Esophagus squamous epithelium (tissue), 5 donors: ENCODE measurements at places on chromosomes 4 and X. TPM values are rescaled to one million over a fixed set of nuclear protein-coding genes. Genes with fewer than 3 reads are reported as not detected.
A peak's percentile ranks its signal among the peaks of the same experiment; 100 is the strongest.

- H3K27me3 ChIP-seq, result no peaks in the 10 kb centered on the region
- H3K27ac ChIP-seq, result peak overlapping the region; percentile 87
- no peak for DNase-seq
- H3K4me3 ChIP-seq, result no peak overlapping the region
- H3K36me3 ChIP-seq, result no peaks in the 10 kb centered on the region
These were observed 105.6 kb upstream of the PGRMC2 start for GRCh38 chr4:128393101-128393704.

DNA sequence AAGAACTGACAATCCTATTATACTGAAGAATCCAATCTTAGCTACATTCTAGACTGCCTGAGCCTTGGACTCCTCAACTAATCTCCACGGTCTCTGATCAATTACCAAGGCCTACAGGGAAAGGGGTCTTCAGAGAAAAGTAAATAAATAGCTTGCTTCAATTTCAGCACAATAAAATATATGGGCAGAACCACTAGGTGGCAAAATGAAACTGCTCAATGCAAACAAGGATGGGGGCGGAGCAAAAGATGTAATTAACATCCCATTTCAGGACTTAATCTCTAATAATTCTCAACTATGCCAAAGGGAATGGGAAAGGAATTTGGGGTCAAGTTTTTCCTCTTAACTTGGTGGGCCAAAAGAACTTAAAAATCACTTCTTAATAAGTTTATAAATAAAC, 78.4 kb upstream of the MAP3K15 start:
- no peaks in the 10 kb centered on the region for H3K27me3 ChIP-seq
- DNase-seq, result no peak
- no peaks in the 10 kb centered on the region for H3K36me3 ChIP-seq
- H3K27ac ChIP-seq, result no peak overlapping the region
- H3K4me1 ChIP-seq, result peaks cover 4% of the 10 kb centered on the region

DNA sequence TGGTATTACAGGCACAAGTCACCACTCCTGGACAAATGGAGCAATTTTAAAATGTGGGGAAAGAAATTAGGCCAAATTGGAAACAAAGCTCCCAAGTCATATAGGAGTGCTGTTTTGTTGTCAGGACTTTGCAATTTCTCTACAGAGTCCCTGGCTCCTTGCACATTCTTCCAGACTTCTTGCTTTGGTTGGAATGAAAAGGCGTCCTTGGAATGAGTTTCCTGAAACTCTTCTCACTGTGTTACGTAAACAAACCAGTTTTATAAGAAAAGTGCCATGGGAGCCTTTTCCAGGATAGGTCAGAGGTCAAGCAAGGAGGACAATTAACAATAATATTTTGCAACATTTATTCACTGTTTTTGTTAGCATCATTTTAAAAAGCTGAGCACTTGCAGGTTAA, 32.4 kb upstream of the KIT start:
- H3K4me1 ChIP-seq, result no peaks in the 10 kb centered on the region
- no peak overlapping the region for H3K27ac ChIP-seq
- no peaks in the 10 kb centered on the region for H3K36me3 ChIP-seq
- H3K4me3 ChIP-seq, result no peak overlapping the region
- H3K27me3 ChIP-seq, result no peaks in the 10 kb centered on the region

- no peaks in the 10 kb centered on the region for H3K36me3 ChIP-seq
- no peaks in the 10 kb centered on the region for H3K27me3 ChIP-seq
- peaks cover 13% of the 10 kb centered on the region for H3K4me1 ChIP-seq
- H3K4me3 ChIP-seq, result peak overlapping the region; percentile 6
These were observed 13.6 kb upstream of the HELT start for GRCh38 chr4:185004562-185005218.

- peak overlapping the region; percentile 30 for H3K27ac ChIP-seq
- H3K36me3 ChIP-seq, result no peaks in the 10 kb centered on the region
- H3K4me1 ChIP-seq, result no peaks in the 10 kb centered on the region
- DNase-seq, result no peak
- H3K4me3 ChIP-seq, result no peak overlapping the region
These were observed 41.9 kb downstream of the TNIP2 start for GRCh38 chr4:2714061-2714770.

DNA sequence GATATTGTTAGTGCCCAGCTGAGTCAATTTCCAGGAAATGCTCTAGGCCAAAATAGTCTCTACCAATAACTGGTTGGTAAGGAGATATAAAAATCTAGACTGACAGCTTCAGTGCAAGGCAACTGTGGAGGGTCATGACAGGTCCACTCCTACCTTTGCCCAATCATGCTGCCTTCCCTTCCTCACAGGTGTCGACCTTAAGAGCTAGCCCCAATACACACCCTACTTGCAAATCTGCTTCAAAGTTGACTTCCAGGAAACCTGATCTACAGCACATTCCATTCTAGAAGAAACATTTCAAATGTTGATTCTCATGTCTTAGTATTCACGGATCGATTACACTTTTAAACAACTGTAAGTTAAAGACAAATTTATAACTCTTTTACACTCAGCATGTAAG, 1455.5 kb downstream of the TECRL start:
- H3K27me3 ChIP-seq, result no peaks in the 10 kb centered on the region
- no peaks in the 10 kb centered on the region for H3K4me1 ChIP-seq
- H3K4me3 ChIP-seq, result no peak overlapping the region
- H3K36me3 ChIP-seq, result no peaks in the 10 kb centered on the region
- DNase-seq, result no peak

DNA sequence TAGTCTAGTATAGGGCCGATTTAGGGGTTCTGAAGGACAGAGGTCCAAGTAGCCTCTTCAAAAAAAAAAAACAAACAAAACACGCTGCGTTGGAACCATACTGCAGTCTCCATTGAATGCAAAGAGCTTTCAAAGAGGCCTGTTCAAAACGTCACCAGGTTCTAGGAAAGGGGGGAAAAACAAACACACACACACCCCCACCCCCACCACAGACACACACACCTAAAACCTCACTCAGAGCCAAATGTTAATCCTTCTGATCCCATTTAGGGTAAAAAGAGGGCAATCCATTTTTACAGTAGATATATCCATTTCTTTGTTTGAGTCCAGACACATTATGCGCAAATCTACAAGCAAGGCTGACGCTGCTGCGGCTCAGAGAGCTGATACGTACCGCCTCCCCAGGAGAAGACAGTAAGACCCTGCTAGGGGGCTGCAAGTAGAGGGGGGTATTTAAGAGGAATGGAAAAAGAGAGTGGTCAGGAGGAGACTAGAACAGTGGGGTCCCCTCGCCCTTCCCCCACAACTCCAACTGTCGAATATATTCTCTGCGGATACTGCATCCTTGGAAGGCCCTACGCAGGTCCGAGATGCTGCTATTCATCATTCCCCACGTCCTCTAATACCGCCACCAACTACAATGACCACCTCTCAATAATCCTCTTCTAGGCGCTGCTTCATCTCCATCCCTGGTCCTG, 1.3 kb downstream of the NKRF start:
- no peaks in the 10 kb centered on the region for H3K4me1 ChIP-seq
- no peaks in the 10 kb centered on the region for H3K36me3 ChIP-seq
- H3K27ac ChIP-seq, result peak overlapping the region; percentile 82
- no peaks in the 10 kb centered on the region for H3K27me3 ChIP-seq
- peak overlapping the region; percentile 83 for H3K4me3 ChIP-seq

- no peak overlapping the region for H3K4me3 ChIP-seq
- no peak for DNase-seq
- no peaks in the 10 kb centered on the region for H3K27me3 ChIP-seq
- no peak overlapping the region for H3K27ac ChIP-seq
- no peaks in the 10 kb centered on the region for H3K4me1 ChIP-seq
These were observed 58.2 kb downstream of the WDR17 start for GRCh38 chr4:176123710-176124407.

GRCh38 chrX:14896273-14896672, 23.1 kb downstream of the MOSPD2 start:
- H3K4me3 ChIP-seq, result no peak overlapping the region
- H3K4me1 ChIP-seq, result no peaks in the 10 kb centered on the region
- no peaks in the 10 kb centered on the region for H3K27me3 ChIP-seq
- H3K36me3 ChIP-seq, result no peaks in the 10 kb centered on the region
- H3K27ac ChIP-seq, result no peak overlapping the region

DOK7 gene
- not detected for total RNA-seq

SPANXC gene
- not detected for total RNA-seq

XPNPEP2 gene
- 0.88 TPM for total RNA-seq

RNF150 gene
- 3.3 TPM for total RNA-seq

FGFR3 gene
- total RNA-seq, result 192 TPM

PRIMPOL gene
- 10.2 TPM for total RNA-seq
